Activated CD8-positive, alpha-beta T cell treated with anti-CD3 and anti-CD28 coated beads for 36 hours (primary cell): ENCODE measurements at places on chromosomes 12 and 14.

- no peak for DNase-seq
Measured at GRCh38 chr12:21248679-21249078, 86.0 kb downstream of the SLCO1A2 start.

DNA sequence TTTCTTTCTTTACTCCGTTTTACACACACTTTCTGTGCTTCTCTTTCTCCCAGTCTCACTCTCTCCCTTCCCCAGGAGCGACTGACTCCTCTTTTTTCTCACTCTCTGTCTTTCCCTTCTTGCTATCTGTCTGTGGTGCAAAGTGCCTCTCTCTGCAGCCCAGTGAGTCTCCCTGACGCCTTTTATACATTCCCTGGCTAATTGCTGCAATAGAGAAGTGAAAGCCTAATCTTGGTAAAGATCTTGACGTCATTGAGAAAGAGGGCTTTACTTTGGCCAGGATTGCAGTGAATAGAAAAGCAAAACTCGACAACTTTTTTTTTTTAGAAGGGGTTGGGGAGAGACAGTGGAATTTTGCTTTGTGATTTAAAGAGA, 706 bp upstream of the DIO2 start:
- no peak for DNase-seq

GRCh38 chr14:92914087-92914656, 8.8 kb upstream of the CHGA start:
- DNase-seq, result peak; percentile 71

GRCh38 chr12:119710374-119710964, 42.5 kb downstream of the PRKAB1 start:
- no peak for DNase-seq

GRCh38 chr12:79183926-79184325, 319.4 kb downstream of the SYT1 start:
- no peak for DNase-seq

DNA sequence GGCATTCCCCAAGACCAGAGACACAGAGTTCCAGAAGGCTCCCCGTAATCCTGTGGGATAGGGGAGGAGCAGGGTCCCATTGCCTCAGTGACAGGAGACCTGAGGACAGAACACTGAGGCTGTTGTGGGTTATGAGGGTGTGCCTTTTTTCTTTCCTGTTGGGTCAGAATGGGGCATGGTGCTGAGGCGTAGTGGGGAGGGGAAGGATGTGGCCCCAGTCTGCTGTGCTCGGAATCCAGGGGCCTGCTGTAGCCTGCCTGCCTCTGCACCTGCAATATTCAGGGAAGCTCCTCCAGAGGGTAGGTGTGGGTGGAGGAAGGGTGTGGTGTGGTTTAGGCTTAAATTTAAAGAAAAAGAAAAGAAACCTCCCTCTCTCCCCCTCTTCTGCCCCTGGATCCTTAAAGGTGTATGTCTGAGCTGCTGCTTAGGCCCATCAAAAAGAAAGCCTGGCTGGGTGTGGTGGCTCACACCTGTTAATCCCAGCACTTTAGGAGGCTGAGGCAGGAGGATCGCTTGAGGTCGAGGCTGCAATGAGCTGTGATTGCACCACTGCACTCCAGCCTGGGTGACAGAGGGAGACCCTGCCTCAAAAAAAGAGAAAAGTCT, 18.7 kb downstream of the PLEKHG3 start:
- DNase-seq, result no peak

DNA sequence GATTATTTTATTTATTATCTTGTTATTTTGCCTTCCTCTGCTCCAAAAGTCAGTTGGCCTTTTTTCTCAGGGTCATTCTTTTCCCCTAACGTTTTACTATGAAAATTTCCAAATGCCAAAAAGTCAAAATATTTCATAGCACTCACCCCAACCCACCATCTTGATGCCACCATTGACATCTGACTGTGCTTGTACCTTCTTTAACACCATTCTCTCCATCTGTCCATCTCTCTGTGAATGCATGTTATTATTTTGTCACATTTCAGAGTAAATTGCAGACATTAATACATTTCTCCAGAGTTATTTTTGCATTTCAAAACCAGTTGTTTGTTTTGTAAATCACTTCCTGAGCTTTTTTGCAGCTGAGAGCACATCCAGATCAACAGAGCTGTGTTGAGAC, 38.6 kb downstream of the FOXN4 start:
- no peak for DNase-seq

DNA sequence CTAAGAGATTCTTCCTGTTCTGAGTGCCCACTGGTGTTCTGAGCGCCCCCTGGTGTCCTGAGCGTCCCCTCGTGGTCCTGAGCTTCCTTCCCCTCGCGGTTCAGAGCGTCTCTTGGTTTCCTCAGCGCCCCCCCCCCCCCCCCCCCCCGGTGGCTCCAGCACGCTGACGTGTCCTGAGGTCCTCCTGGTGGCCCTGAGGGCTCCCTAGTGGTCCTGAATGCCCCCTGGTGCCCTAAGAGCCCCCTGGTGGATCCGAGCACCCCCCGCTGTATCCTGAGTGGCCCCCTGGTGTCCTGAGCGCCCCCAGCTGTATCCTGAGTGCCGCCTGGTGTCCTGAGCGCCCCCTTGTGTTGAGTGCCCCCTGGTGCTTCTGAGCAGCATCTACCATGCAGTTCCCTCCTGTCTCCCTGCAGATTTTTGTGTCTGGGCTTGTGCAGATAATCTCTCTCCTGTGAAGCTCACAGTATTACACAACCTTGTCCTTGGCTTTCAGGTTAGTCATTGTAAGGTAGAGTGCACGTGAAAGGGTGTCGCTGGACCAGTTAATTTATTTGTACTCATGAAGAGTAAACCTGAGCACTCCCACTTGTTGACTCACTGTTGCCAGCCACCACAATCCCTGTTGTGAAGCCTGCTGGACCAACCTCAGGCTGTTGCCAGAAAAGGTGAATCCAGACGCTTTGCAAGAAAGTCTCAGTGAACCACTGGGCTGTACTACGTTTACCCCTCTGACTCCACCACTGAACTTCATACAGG, 1168.4 kb downstream of the TMEM121 start:
- peak; percentile 94 for DNase-seq

DNA sequence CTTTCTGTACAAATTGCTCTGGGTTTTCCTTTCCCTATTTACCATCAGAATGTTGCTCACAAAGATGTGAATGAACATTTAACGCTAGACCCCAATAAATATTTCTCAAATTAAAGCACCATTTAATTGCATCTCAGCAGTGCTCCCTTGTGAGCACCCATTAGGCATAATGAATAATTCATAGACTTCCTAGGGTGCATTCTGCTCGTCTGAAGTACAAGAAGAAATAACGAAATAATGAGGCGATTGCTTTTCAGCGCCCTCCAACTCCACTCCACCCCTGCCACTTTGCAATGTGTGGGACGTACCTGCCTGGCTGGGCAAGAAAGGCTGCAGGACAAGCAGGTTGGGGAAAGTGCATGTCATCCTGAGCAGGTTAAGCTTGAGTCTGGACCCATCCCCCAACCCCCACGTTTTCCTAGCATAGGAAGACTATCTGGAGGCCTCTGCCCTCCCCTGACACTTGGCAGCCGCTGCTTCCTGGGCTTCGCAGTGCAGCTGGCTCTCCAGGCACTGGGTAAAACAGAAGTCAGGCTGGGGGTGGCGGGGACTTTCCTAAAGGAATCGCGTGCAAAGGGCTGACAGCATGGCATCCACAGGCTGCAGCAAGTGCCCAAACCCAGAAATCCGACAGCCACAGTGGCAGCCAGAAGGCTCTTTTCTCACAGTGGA, 253.7 kb downstream of the DUSP6 start:
- no peak for DNase-seq

DNA sequence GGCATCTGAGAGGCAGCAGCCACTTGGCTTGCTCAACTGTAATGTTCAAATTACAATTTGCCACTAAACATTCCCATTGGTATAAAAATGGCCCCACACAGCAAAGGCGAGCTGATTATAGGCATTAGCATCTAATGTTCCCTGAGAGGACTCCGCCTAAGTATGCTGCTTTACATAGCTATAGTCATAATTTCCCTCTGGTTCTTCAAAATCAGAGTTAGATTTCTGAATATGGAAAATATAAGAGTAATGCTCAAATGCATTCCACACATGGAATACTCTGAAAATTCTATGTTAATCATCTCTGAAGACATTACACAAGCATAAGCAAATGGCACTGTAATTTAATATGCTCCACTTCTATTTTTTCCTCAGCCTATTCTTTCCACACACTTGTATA, 83.7 kb upstream of the BTG1 start:
- no peak for DNase-seq

GRCh38 chr14:35689000-35689460, 120.1 kb downstream of the RALGAPA1 start:
- no peak for DNase-seq

DNA sequence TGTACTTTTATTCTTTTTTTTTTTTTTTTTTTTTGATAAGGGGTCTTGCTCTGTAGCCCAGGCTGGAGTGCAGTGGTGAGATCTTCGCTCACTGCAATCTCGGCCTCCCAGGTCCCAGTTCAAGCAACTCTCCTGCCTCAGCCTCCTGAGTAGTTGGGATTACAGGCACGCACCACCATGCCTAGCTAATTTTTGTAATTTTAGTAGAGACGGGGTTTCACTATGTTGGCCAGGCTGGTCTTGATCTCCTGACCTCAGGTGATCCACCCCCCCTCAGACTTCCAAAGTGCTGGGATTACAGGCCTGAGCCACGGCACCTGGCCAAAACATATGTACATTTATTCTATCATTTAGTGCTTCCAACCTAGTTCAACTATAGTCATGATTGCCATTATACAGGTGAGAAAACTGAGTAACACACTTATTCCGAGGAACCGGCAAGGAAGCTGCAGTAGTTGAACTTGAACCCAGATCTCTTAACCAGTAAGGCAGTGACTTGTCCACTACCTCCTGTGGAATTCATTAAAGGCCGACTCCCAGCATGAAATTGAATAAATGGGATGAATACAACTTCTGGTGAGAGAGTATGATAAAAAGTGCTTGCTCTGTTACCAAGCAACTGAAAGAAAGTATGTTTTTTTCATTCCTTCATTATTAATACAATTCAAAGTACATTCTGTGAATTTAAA, 755 bp upstream of the ATF7IP start:
- DNase-seq, result no peak

- DNase-seq, result no peak
Measured at GRCh38 chr12:58541300-58541690, 379.0 kb downstream of the LRIG3 start.

DNA sequence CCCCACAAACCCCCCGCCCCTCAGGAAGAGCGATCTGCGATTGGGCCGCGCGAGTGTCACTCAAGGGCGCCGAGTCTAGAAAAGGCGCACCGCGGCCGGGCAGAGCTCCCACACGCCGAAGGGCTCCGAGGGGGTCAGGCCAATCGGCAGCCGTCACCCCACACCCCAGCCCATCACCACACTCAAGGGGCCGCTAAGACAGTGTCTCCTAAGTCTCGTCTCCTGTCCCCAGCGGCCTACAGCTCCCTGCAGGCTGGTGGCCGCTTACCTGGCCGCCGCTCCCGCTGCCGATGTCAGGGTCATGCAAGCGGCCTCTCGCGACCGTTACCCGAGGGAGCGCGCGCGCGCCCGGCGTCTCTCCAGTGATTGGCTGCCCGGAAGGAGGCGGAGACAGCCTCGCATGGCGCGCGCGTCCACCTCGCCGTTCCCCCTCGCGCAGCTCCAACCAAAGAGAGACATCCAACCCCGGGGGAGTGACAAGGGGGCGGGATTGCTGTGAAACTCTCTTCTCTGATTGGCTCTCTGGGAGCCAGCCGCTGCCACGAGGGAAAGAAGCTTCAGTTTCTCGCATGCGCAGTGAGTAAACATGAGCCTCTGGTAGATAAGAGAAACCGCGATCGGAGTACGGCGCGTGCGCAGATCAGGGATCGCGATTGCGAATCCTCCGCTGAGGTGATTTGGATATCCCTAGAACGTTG, at the start of the genes MPHOSPH9 and MTRFR:
MPHOSPH9 (minus strand) TSS at position 335 of the 698 bp plus-strand sequence. CDS start 2,777 bp downstream, outside the sequence.
MTRFR (plus strand) TSS at position 630 of the 698 bp plus-strand sequence. CDS start 20,239 bp downstream, outside the sequence.
- peak; percentile 99 for DNase-seq

- DNase-seq, result peak; percentile 92
Measured at GRCh38 chr12:569803-570434, 93.3 kb downstream of the NINJ2 start.

DNA sequence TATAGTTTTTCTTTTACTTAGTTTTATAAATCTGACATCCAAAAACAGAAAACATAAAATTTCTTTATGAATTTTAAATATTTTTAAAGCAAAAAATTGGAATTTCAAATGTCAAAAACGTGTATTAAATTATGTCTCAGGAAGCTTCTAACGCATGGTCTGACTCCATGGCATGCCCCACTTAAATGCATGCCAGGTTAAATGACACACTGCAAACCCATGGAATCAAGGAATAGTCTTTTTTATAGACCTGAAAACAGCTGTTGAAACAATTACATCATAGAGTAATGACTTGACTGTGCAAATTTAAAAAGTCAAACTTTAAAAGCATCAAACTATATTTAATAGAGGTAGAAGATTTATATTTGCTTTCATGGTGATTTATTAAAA, 96.1 kb upstream of the DACT1 start:
- DNase-seq, result no peak

GRCh38 chr14:103540821-103541708, 12.1 kb downstream of the TRMT61A start:
- no peak for DNase-seq

DNA sequence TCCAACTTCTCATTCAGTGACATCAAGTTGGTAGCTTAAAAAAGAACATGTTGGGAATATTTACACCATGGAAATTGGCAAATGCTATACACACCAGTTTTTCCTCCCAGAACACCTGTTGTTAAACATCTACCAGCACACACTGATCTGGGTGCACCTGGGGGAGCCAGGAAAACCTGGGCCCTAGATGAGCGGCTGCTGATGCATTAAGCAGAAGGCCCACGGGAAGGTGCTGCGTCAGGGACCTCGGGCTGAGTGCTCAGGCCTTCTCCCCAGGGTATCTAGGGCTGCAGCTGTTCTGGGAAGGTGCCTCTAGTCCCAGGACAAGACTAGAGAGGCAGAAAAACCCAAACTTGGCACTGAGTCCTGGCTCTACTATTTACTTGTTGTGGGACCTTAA, 2.8 kb upstream of the NGB start:
- DNase-seq, result no peak

GRCh38 chr12:103558879-103559278, 28.2 kb upstream of the STAB2 start:
- no peak for DNase-seq

- DNase-seq, result no peak
Measured at GRCh38 chr12:69834576-69834975, 9.5 kb downstream of the MYRFL start.

GRCh38 chr14:63614679-63615363, 26.9 kb downstream of the WDR89 start:
- no peak for DNase-seq

DNA sequence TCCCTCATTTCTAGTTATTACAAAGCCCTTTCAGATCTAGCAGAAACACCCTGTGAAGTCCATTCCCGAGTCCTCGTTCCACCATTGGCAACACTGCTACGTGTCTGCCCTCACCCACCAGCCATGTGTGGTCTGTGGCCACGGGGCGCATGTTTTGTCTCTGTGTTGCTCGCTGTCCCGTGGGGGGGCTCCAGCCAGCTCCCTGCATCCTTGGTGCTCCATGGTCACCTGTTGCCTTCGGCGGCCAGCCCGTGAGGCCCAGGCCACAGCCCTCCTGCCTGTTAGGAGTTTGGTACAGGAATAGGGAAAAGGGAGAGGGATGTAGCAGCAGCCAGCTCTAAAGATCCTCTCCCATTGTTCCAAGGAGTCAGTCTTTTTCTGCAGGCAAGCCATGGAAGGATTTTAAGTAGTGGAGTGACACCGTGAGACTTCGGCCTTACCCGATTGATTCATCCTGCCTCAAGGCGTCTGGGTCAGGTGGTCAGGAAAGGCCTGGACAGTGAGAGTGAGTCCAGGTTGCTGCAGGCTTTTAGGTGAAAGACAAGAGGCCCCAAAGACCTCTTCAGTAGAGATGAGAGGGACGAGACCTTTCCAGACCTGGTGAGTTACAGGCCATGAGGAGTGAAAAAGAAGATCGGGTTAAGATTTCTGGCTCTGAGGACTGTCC, 30.3 kb downstream of the TPCN1 start:
- no peak for DNase-seq

GRCh38 chr14:23568021-23568599, 519 bp upstream of the AP1G2 start:
- no peak for DNase-seq
